Cardiac muscle cell (in vitro differentiated cells and primary cell): ENCODE measurements at places on chromosomes 2 and 18. TPM values are rescaled to one million over a fixed set of nuclear protein-coding genes. Genes with fewer than 3 reads are reported as not detected.

- no peak for DNase-seq
- no peak overlapping the region for H3K4me3 ChIP-seq
- peak overlapping the region; percentile 75 for H3K27ac ChIP-seq
- H3K36me3 ChIP-seq, result no peaks in the 10 kb centered on the region
- H3K27me3 ChIP-seq, result no peaks in the 10 kb centered on the region
- peaks cover 70% of the 10 kb centered on the region for H3K4me1 ChIP-seq
These were observed 240.0 kb upstream of the NT5C1B start for GRCh38 chr2:18829251-18829902.

- H3K4me1 ChIP-seq, result no peaks in the 10 kb centered on the region
- H3K36me3 ChIP-seq, result no peaks in the 10 kb centered on the region
These were observed 96.3 kb upstream of the RASGRP3 start for GRCh38 chr2:33380001-33380609.

GRCh38 chr2:121075641-121076497 lies 209.1 kb downstream of the TFCP2L1 start:
- peaks cover 4% of the 10 kb centered on the region for H3K4me1 ChIP-seq
- no peaks in the 10 kb centered on the region for H3K36me3 ChIP-seq
- peak overlapping the region; percentile 20 for H3K4me3 ChIP-seq

DNA sequence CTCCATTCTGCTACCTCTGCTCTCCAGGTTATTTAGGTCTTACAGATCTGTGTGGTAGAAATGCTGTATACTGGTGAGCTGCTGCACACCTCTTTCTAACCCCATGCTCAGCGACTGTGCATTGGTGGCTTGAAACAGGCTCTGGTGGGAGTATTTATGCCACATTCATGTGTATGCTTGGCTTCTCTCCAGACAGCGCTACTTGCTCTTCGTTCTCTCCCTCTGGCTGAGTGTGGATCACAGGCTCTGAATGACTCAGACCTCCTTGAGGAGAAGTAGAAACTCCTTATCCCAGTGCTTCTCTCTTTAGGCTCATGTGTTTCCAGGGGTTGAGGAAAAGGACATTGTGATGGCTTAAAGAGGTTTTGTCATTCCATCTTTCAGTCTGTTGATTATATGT lies 54.9 kb downstream of the FHOD3 start:
- peak; percentile 39 for DNase-seq
- H3K27me3 ChIP-seq, result no peaks in the 10 kb centered on the region
- H3K4me1 ChIP-seq, result peaks cover 30% of the 10 kb centered on the region
- no peak overlapping the region for H3K4me3 ChIP-seq
- peak overlapping the region; percentile 67 for H3K27ac ChIP-seq

- H3K4me1 ChIP-seq, result peaks cover 13% of the 10 kb centered on the region
- H3K27ac ChIP-seq, result no peak overlapping the region
- DNase-seq, result no peak
- no peaks in the 10 kb centered on the region for H3K27me3 ChIP-seq
- no peak overlapping the region for H3K4me3 ChIP-seq
- H3K36me3 ChIP-seq, result no peaks in the 10 kb centered on the region
These were observed 5.9 kb upstream of the FN1 start for GRCh38 chr2:215441560-215442400.

GRCh38 chr2:213733893-213734292 lies 449.6 kb downstream of the SPAG16 start:
- H3K4me1 ChIP-seq, result peaks cover 3% of the 10 kb centered on the region
- no peak overlapping the region for H3K27ac ChIP-seq
- H3K27me3 ChIP-seq, result no peaks in the 10 kb centered on the region
- no peak for DNase-seq
- H3K4me3 ChIP-seq, result no peak overlapping the region
- H3K36me3 ChIP-seq, result no peaks in the 10 kb centered on the region

GRCh38 chr2:236675051-236675450 lies 105.4 kb downstream of the ACKR3 start:
- H3K27ac ChIP-seq, result no peak overlapping the region
- no peaks in the 10 kb centered on the region for H3K4me1 ChIP-seq
- no peak overlapping the region for H3K4me3 ChIP-seq
- H3K36me3 ChIP-seq, result no peaks in the 10 kb centered on the region

- no peaks in the 10 kb centered on the region for H3K27me3 ChIP-seq
- no peak for DNase-seq
- H3K4me1 ChIP-seq, result no peaks in the 10 kb centered on the region
- H3K36me3 ChIP-seq, result no peaks in the 10 kb centered on the region
- H3K27ac ChIP-seq, result no peak overlapping the region
- no peak overlapping the region for H3K4me3 ChIP-seq
These were observed 4.8 kb upstream of the ARHGAP15 start for GRCh38 chr2:143124445-143124844.

GRCh38 chr2:85248773-85249509 lies 78.8 kb downstream of the TGOLN2 start:
- DNase-seq, result no peak
- H3K27me3 ChIP-seq, result no peaks in the 10 kb centered on the region
- no peaks in the 10 kb centered on the region for H3K36me3 ChIP-seq
- H3K4me3 ChIP-seq, result no peak overlapping the region

DNA sequence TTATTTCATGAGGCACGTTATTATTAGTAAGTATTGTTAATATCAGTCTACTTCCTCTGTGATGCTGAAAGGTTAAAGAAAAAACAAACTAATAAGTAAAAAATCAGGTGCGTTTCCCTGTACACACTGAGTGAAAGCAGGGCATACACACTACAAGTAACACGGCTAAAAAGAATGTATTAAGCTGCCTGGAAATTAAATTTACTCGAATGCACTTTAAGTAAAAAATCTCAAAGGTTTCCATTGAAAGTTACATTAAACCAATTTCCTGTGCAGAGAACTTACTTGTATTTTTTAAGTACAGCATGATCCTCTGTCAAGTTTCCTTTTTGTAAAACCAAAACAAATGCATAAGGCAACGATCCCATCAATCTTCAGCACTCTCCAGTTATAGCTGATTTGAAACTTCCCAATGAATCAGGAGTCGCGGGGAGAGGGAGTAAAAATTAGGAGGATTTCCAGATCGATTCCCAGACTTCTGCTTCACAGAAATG lies 633 bp downstream of the BCL2 start:
- peak overlapping the region; percentile 54 for H3K4me3 ChIP-seq
- no peaks in the 10 kb centered on the region for H3K36me3 ChIP-seq
- H3K27me3 ChIP-seq, result peaks cover 52% of the 10 kb centered on the region
- DNase-seq, result no peak
- H3K4me1 ChIP-seq, result no peaks in the 10 kb centered on the region
- no peak overlapping the region for H3K27ac ChIP-seq

DNA sequence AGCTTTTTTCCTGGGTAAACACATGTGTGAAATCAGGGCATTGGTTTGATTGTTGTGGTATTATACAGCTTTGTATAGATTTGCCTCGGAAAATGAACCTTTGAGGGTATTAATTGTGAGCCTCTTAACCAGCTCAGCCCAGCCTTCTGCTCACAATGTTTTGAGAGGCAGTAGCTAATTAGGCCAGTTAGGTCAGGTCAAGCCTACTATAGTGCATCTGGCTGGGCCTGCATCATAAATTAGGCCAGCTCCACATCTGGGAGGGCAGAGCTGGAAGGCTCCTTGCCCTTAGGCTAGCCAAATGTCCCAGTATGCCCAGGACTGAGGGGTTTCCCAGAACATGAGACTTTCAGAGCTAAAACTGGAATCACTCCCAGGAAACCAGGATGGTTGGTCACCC lies 43.0 kb downstream of the LRATD1 start:
- no peaks in the 10 kb centered on the region for H3K27me3 ChIP-seq
- no peak overlapping the region for H3K27ac ChIP-seq
- H3K4me3 ChIP-seq, result no peak overlapping the region
- DNase-seq, result no peak

DNA sequence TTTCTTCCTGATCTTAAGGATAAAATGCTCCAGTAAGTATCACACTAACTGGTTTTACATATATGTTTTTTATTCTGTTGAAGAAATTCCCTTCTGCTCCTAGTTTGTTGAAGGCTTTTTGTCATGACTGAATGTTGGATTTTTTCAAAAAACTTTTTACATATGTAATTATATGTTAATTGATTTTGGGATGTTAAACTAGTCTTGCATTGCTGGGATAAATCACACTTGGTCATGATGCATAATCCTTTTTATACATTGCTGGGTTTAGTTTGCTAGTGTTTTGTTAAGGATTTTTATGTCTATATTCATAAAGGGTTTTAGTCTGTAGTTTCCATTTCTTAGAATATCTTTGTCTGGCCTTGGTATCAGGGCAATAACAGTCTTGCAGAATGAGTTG lies 65.6 kb upstream of the TXNDC2 start:
- H3K36me3 ChIP-seq, result no peaks in the 10 kb centered on the region
- no peaks in the 10 kb centered on the region for H3K27me3 ChIP-seq
- H3K27ac ChIP-seq, result no peak overlapping the region
- no peak overlapping the region for H3K4me3 ChIP-seq

GRCh38 chr2:195594248-195594647 lies 62.8 kb upstream of the SLC39A10 start:
- DNase-seq, result peak; percentile 17
- no peak overlapping the region for H3K4me3 ChIP-seq
- no peak overlapping the region for H3K27ac ChIP-seq
- H3K36me3 ChIP-seq, result no peaks in the 10 kb centered on the region
- no peaks in the 10 kb centered on the region for H3K27me3 ChIP-seq

- no peak overlapping the region for H3K4me3 ChIP-seq
- no peak for DNase-seq
- H3K27me3 ChIP-seq, result peaks cover 12% of the 10 kb centered on the region
- no peak overlapping the region for H3K27ac ChIP-seq
These were observed 127.4 kb upstream of the AQP4 start for GRCh38 chr18:26992926-26993325.

GRCh38 chr2:151027151-151027550 lies 234.5 kb downstream of the RBM43 start:
- H3K27ac ChIP-seq, result peak overlapping the region; percentile 4
- H3K27me3 ChIP-seq, result no peaks in the 10 kb centered on the region
- H3K4me1 ChIP-seq, result no peaks in the 10 kb centered on the region
- DNase-seq, result peak; percentile 83

DNA sequence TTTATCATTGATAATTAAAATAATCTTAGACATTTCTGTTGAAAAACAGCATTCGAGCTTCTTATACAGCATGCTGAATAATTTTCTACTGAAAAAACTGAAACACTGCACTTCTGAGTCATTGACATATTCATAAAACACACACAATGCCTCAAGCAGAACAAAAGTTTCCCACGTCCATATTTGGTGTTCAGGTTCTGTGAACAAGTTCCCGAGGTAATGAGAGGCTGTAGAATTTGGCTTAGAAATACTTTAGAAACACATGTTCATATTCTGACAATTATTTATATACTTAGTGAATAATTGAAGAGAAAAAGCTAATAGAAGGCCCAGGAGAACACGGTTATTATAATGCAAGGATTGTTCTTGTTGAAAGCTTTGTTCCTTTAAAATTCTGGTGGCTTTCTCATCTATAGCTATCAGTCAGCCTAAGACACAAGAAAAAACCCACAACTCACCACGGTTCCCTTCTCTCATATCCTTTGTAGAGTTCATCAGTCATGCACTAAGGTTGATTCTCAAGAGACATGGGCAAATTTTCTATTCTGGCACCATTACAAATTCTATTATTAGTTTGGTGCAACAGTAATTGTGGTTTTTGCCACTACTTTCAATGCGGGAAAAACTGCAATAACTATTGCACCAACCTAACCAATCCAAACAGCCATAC lies 194.4 kb downstream of the TMX3 start:
- H3K36me3 ChIP-seq, result no peaks in the 10 kb centered on the region
- no peak for DNase-seq
- H3K4me3 ChIP-seq, result no peak overlapping the region
- H3K27ac ChIP-seq, result no peak overlapping the region
- H3K4me1 ChIP-seq, result no peaks in the 10 kb centered on the region
- no peaks in the 10 kb centered on the region for H3K27me3 ChIP-seq

DNA sequence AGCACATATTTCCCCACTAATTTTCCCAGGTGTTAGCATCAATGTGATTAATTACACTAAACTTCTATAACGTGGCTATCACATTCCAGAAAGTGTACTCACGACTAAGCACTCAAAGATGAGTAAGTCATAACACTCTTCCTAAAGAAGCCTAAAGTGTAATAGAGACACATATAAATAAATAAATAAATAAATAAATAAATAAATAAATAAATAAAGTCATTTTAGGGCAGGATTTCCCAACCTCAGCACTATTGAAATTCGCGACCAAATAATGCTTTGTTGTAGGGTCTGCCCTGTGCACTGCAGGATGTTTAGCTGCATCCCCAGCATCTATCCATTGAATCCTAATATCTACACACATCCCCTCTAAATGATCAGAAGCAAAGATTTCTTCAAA lies 390.9 kb downstream of the CDH7 start:
- no peaks in the 10 kb centered on the region for H3K27me3 ChIP-seq
- H3K4me3 ChIP-seq, result no peak overlapping the region
- DNase-seq, result no peak
- no peak overlapping the region for H3K27ac ChIP-seq
- no peaks in the 10 kb centered on the region for H3K36me3 ChIP-seq

DNA sequence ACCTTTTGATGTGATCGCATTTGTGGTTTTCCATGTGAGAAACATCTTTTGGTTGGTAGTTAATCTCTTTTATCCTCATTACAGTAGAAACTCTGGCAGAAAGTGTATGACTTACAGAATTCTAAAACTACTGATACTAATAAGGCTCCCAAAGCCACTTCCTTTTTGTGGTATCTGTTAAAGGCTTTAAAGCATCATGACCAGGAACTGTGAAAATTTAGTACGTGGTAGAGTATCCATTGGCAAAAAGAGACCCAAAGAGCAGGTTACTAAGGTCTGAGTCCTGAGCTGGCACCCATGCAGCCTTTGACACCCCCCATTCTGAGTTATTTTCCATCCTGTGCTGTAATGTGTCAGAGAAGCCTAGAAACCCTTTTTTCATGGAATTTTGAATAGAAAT lies 94.5 kb downstream of the DPP4 start:
- no peak for DNase-seq
- no peaks in the 10 kb centered on the region for H3K4me1 ChIP-seq
- no peaks in the 10 kb centered on the region for H3K27me3 ChIP-seq
- no peak overlapping the region for H3K4me3 ChIP-seq
- H3K36me3 ChIP-seq, result no peaks in the 10 kb centered on the region

- H3K4me1 ChIP-seq, result no peaks in the 10 kb centered on the region
- no peak overlapping the region for H3K4me3 ChIP-seq
- H3K27ac ChIP-seq, result no peak overlapping the region
- peak; percentile 65 for DNase-seq
- no peaks in the 10 kb centered on the region for H3K36me3 ChIP-seq
These were observed 52.6 kb downstream of the COL6A3 start for GRCh38 chr2:237361194-237362004.

DNA sequence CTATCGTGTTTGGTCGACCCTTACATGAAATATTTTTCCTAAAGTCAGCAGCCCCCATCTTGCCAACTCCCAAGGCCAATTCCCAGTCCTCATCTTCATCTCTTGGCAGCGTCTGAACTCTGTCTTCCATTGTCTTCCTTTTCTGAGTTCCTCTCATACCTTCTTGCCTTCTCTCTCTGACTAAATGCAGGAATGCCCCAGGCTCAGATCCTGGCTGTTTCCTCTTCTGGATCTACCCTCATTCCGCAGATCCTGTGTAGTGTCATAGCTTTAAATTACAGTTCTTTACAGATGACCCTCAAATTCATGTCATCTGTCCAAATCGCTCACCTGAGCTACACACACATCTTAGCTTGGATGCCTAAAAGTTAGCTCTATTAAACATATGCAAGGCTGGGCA lies 94.7 kb downstream of the MMADHC start:
- no peak overlapping the region for H3K4me3 ChIP-seq
- no peaks in the 10 kb centered on the region for H3K4me1 ChIP-seq
- DNase-seq, result no peak
- H3K27me3 ChIP-seq, result no peaks in the 10 kb centered on the region
- H3K36me3 ChIP-seq, result no peaks in the 10 kb centered on the region

RESP18 gene
- total RNA-seq, result not detected in 2 replicates

IL37 gene
- total RNA-seq, result not detected in 2 replicates

CRYGD gene
- not detected in 2 replicates for total RNA-seq

GALNT13 gene
- total RNA-seq, result 1.4 and 3.1 TPM in 2 replicates

COQ10B gene
- total RNA-seq, result 7.3 and 18.5 TPM in 2 replicates
